RPMI8226 (cell line): ENCODE measurements at places on chromosomes 3 and 15.
A peak's percentile ranks its signal among the peaks of the same experiment; 100 is the strongest.

DNA sequence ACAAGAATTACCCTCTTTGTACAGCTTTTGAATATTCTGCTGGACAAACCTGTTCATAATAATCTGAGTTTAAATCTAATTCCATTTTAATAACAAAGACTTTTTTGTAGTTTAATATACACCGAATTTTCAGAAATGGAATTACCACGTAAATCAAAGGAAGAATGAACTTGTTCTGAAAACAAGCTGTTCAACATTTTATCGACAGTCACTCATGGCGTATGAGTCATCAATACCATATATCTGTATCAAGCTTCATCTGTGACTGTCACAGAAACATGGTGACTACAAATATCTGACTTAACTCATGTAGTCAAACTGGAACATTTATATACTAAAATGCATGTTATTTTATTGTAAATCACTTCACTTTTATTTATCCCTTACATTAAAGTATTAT, 90.0 kb downstream of the EFL1 start:
- DNase-seq = no peak

DNA sequence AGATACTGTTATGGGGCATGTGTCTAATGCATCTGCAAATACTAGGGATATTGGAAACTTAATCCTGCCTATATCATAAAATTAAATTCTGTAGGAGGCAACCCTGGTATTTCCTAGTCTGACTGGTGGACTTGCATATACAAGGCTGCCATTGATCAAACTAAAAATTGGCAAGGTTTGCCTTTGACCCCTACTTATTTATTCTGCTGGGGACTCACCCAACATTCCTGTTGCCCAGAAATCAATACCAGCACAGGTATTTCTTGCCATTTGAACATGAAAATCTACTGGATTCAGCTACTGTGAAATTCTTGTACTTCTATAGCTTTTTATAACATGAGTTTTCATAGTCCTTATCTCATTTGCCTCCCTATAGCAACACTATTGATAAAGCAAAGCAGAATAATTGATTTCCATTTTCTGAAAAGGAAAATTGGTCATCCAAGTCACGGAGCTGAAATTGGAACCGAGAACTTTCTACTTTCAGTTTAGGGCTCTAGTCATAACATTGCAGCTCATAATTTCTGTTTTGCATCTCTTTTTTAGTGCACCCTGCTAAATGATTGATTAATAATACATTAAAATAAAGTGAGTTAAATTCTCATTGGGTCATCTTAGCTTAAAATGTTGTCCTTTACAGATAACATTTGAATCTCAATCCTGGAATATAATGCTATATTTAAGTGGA, 365.2 kb downstream of the MFSD1 start:
- no peak for DNase-seq

GRCh38 chr3:154304936-154305335, 19.4 kb downstream of the DHX36 start:
- no peak for DNase-seq

GRCh38 chr15:71473751-71474150, 336.6 kb upstream of the NR2E3 start:
- DNase-seq = no peak

DNA sequence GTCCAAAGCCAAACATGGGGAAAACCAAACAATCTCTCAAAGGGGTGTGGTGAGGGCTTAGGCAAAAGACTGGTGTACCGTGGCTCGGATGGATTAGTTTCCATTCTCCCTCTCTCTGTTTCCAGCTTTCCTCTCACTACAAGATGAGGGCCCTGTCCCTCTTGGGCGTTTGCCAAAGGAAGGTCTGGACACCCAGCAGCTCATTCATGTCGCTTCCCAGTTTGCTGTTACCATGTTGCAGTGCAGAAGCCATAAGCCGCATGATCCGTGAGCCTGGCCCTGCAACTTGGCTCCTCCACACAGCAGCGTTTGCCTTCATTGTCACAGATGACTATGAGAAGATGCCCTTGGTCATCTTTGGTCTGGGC, 92.2 kb downstream of the APBA2 start:
- DNase-seq = no peak

- DNase-seq = no peak
These were observed 339.0 kb downstream of the EPHB1 start for GRCh38 chr3:135133905-135134683.

GRCh38 chr15:70217226-70218160, 119.8 kb upstream of the TLE3 start:
- DNase-seq = no peak

DNA sequence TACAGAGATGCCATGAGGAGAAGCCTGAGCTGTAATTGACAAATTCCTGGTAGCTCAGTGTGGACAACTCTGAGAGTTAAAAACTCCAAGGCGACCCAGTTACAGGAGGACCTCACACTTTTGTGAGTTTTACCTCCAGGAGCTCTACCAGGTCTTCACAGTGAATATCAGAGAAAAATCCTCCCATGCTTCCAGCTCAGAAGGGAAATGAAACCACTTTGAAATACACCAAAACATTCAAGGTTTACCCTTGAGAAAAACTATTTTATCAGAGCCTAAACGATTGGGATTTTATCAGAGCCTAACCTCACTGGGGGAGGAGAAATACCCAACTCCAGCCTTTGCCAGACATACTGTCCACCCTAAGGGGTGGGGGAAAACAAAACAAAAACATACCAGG, 52.4 kb downstream of the MCCC1 start:
- DNase-seq = peak; percentile 60

GRCh38 chr3:12393894-12394293, 90.4 kb upstream of the TSEN2 start:
- DNase-seq = no peak

DNA sequence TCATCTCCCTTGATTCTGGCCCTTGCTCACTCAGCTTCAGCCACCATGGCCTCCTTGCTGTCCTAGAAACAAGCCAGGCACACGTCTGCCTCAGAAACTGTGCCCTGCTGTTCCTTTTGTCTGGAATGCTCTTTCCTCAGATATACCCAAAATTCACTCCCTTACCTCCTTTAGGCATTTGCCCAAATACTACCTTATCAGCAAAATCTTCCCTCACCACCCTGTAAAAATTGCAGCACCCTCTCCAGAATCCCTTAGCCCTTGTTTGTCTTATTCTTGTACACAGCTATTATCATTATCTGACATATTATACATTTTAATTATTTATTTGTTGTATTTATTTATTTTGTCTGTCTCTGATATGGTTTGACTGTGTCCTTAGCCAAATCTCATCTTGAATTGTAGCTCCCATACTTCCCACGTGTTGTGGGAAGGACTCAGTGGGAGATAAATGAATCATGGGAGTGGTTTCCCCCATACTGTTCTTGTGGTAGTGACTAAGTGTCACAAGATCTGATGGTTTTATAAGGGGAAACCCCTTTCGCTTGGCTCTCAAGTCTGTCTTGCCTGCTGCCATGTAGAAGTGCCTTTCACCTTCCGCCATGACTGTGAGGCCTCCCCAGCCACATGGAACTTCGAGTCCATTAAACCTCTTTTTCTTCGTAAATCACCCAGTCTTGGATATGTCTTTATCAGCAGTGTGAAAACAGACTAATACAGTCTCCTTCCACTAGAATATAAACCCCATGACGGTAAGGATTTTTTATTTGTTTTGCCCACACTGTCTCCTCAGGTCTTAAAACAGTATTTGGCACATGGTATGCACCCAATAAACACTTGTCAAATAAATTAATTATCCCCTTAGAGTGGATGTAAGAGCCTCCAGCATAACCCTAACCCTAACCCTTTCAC, 60.0 kb upstream of the STT3B start:
- no peak for DNase-seq

DNA sequence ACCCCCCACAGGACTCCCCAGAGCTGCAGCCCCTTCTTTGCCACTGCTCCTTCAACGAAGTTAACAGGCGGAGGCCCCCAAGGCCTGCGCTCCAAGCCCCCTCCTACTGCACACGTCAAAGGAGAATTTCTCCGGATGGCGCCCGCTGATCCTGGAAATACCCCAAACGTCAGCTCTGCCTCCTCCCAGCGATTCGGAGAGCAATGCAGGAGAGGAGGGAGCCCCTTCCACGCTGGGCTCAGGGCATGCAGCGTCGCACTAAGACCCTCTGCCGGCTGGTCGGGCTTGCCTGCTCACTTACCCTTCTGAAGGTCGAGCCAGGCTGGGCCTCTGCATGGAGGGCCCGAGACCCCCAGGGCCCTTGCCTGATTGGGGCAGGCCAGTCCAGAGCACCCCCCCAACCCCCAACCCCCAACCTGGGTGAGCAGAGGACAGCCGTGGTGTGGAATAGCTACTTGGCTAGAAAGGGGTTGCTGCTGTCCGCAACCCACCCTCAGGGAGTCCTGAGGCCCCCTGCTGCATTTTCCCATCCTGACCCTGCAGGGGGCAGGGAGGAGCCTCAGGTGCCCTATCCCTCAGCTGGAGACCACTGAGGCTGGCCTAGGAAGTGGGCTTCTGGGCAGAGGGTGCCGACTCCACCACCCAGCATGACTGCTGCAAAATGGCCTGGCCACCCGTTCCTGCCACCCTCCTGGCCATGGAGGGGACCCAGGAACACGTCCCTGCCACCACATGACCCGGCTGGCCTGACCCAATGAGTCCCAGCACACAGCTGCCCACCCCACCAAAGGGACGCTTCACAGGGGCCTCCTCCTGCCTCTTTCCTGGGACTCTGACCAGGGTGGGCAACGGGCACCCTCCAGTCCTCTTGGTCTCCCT, 976 bp downstream of the ATP2B2 start:
- no peak for DNase-seq

DNA sequence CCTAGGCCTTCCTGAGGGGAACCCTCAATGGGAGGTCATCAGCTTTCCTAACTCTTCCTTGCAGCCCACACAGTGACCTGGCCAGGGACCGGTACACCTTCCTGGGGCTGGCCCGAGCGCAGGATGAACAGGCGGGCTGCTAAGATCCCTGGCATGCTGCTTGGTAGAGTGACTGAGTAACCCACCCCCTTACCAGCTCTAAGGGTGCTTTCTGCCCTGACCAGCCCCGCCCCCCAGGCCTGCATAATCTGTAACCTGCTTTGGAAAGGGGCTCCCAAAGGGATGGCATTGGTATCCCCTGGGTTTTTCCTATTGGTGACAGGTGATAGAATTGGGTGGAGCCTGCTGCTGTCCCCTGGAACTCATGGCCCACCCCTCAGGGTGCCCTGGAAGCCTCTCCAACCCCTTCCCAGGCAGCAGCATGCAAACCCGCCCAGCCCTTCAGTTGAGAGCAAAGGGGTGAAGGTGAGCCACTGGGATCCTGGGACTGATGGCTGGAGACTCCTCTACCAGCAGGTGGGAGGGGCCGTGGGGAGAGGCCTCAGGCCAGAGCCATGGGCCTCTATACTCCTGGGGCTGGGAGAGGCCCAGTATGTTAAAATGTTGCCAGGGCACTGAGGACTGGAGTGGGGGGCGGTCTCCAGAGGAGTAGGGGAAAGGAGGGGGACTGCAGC, 11.1 kb upstream of the KIF7 start:
- no peak for DNase-seq

GRCh38 chr3:129046037-129046731, 14.4 kb upstream of the GP9 start:
- DNase-seq = no peak

- no peak for DNase-seq
These were observed 14.7 kb downstream of the PGBD4 start for GRCh38 chr15:34116620-34117019.

GRCh38 chr3:59877263-59878037, 827.6 kb upstream of the CFAP20DC start:
- DNase-seq = no peak

DNA sequence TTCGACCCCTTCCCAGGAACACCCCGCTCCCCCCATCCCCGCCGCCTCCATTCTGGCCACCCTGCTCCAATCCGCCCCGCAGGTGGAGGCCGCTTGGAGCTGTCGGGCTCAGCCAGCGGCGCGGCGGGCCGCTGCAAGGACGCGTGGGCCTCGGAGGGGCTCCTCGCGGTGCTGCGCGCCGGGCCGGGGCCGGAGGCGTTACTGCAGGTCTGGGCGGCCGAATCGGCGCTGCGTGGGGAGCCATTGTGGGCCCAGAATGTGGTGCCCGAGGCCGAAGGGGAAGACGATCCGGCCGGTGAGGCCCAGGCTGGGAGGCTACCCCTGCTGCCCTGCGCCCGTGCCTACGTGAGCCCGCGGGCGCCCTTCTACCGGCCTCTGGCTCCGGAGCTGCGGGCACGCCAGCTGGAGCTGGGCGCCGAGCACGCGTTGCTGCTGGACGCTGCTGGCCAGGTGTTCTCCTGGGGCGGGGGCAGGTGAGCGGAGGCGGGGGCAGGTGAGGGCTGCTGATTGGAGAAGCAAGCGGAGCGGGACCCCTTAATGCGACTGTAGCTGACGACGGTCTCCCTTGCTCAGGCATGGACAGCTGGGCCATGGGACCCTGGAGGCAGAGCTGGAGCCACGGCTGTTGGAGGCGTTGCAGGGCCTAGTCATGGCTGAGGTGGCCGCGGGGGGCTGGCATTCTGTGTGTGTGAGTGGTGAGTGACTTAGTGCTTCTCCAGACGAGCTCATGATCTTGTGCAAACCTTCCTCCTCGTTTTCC, 2.5 kb downstream of the RCCD1 start:
- DNase-seq = no peak

GRCh38 chr3:58746758-58747157, 80.2 kb upstream of the FAM3D start:
- DNase-seq = no peak

- peak; percentile 27 for DNase-seq
These were observed 8.0 kb downstream of the GABRR3 start for GRCh38 chr3:98027085-98027446.

- DNase-seq = no peak
These were observed 659.9 kb downstream of the SI start for GRCh38 chr3:164418414-164418813.

GRCh38 chr3:31103181-31103580, 208.7 kb upstream of the GADL1 start:
- no peak for DNase-seq

GRCh38 chr3:70861234-70861633, 548.8 kb upstream of the MDFIC2 start:
- DNase-seq = no peak

DNA sequence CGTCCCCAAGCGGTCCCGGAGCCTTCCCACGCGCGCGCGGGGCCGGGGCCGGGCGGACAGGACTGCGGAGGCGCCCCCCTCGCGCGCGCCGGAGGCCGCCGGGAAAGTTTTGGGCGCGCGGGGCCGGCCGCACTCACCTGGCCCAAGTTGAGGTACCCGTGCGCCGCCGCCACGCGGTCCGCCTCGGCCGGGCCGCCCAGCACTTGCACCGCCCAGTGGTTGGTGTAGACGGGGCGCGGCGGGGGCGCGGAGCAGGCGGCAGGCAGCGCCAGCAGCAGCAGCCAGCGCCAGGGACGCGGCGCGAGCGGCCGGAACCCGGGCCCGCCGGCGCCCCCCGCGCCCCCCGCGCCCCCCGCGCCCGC, 289 bp downstream of the PCSK6 start:
- peak; percentile 82 for DNase-seq

DNA sequence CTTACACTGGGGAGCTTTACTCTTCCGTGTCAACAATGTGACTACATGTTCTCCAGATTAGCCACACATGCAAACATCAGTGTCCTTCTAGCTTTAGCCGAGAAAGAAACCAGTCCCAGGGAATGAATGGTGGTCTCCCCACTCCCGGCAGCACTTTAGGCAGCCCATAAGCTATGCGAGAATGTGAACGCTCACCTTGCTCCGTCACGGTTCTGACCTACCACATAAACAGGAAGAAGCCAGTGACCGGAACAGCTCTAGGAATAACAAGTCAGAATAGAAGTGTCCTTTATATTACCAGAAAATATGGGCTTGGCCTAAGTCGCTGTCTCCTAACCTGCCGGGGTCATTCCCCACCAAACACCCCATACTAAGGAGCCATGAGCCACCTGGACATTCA, 98.0 kb upstream of the ABHD17C start:
- DNase-seq = no peak

- no peak for DNase-seq
These were observed 353.6 kb upstream of the ZNF717 start for GRCh38 chr3:76138921-76139320.
